CD8-positive, alpha-beta memory T cell (primary cell): ENCODE measurements at places on chromosomes 2 and 18.
A peak's percentile ranks its signal among the peaks of the same experiment; 100 is the strongest.

DNA sequence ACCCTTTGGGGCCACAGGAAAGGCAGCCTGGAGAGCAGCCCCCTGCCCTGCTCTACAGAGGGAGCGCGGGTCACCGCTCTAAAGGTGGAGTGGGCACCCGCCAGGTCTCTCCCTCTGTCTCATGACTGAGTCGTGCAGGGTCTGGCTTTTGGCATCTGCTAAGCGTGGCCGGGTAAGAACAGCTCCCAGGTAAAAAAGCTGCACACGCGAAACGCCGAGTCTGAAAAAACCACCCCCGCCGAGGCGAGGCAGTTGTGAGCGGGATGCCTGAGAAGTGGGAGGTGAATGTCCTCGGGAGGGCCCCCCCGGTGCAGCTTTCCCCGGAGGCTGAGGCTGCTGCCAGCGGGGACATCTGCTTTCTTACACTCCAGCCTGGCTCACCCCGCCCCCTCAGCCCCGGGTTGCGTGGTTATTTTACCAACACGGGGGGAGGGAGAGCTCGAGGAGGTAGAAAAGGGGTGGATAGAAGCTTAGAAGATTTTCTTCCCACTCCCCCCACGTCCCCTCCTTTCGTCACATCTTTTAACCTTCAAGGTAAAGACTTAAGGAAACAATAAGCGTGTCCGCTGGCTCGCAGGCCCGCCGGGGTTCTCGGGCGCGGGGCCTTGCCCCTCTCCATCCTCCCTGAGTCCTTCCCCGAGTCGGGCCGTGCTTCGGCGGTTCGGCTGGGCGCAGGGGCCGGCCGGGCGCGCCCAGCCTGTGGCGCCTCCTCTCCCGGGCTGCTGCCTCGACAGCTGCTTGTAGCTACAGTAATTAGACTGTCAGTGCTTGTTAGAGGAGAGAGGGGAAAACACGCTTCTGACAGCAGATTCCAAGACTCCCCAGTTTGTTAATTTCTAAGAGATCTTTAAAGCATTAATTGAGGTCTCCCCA is 70.6 kb upstream of the PSMD14 start:
- DNase-seq = peak; percentile 23

- DNase-seq = no peak
Measured at GRCh38 chr18:76627444-76627843, 132.4 kb upstream of the ZNF516 start.

DNA sequence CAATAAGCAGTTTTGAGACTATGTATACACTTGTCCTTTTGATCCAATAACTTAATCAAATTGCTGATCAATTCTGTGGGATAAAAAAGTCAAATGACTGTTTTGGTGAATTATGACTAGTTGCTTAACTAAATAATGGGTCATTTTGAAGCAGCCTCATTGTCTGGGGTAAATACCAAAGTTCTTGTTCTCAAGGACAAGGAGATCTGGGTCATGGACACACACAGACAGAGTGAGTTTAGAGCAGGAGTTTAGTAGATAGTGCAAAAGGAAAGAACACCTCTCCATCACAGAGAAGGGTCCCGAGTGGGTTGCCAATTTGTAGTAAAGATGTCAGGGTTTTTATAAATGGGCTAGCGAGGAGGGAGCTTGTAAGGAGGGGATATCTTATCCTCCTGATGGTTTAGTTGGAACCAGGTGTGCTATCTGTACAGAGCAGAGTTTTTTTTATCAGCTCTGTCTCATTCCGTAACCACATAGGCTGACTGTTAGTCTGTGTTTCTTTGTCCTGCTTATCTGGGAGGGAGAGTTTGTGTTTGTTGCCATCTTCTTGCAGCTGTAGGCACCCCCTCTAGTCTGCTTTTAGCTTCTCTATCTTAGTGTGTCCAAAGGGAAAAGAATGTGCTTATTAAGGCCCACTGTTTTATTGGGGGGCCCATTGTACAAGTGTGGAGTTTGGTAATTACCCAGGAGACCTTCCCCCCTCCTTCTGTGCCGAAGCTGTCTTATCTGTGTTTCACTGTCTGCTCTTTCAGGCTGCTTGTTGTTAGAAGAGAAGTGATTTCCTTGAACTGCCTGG is 48.7 kb upstream of the C1GALT1C1L start:
- no peak for DNase-seq

- DNase-seq = no peak
Measured at GRCh38 chr2:9179572-9180201, 26.9 kb upstream of the ASAP2 start.

GRCh38 chr2:225334514-225334913 is 65.0 kb upstream of the NYAP2 start:
- DNase-seq = no peak

DNA sequence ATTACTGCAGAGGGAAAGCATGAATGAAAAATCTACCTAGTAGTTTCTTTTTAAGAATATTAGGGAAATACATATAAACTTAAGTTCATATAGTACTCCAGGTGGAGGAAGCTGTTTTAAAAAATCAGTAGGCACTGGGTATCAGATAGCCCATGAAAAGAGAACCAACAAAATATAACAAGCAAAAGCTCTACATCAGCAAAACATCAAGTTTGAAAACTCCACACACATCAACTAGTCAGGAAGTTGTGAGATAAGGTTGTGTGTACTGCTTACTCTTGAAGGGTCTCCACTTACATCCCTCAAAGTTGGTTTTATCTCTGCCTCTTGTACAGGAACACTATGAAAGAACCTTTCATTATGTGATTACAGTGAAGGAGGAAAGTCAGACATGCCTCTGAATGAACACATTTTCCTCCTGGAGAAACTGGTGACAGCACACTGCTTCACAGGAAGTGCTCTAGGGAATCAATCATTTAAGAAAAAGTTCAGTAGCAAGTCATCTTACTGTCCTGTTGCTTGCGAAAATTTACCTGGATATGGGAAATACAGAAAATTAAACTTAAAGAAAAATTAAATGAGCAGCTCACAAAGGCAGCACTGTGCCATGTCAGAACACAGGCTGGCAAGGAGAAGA is 57.7 kb downstream of the THADA start:
- DNase-seq = no peak

DNA sequence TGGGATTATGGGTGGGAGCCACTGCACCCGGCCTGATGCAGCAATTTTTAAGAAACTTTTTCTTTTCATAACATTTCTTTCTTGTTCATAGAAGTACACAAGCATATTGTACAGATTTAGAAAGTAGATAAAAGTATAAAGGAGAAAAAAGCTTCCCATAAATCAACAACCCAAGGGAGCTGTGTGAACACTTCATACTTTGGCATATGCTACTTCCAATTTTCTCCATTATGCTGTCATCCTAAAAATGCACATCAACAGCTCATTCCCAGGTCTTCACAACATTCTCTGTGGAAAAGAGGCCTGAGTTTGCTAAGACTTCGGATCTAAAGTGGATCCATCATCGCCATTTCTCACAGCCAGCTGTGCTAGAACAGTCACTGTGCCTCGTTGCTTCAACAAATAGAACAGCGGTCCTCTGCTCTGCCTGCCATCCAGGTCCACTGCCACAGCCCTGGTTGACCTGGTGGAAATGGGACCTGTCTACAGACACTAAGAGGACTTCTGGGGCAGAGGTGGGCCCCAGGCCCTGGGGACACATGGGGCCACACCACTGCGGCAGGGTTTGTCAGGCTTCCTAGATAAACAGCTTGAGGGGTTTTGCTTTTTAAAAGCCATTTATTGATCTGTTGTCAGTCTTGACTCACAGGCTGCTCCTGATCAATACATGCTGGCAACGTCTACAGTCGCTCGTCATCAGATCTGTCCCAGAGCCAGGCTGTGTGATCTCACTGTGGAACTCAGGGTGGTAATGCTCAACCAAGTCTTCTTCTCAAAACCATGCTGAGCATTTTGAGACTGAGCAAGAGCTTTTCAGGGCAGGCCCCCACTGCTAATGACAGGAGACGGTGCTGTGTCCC is 72.7 kb upstream of the MGAT4A start:
- DNase-seq = no peak

DNA sequence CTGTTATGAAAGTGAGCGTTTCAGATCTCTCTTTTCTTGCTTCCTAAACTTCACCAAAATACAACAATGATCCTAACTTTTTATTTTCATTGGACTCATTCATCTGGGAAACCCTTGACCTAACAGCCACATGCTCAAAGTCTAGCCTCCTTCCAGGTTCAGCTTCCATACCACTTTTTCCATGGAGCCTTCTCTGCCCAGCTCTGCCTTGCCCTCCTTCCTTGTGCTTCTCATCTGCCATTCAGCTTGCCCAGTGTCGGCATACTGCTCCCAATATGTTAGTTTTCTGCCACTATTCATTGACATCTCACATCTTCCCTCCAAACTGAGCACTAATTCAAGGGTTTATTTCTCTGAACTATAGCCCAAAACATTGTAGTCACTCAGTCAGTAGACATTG is 214.7 kb downstream of the RAD51AP2 start:
- no peak for DNase-seq

DNA sequence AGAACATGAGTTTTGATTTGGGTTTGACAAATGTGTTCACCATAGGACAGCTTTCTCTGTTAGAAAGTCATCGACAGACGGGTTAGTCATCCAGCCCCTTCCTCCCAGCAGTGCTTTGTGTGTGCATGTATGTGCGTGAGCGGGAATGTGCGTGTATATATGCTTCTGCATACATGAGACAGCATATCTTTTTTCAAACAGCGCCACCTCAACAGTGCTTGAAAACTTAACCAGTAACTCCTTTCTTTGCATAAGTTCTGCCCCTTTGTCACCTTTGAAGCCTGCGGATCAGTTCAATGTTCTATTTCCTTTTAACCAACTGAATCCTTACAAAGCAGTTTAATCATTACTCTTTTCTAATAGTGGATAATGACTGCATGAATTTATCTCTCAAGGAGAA is 351.4 kb downstream of the LPIN1 start:
- DNase-seq = no peak

- no peak for DNase-seq
Measured at GRCh38 chr2:7825591-7826312, 856.1 kb upstream of the ID2 start.

GRCh38 chr2:171169333-171169732 is 8.6 kb upstream of the TLK1 start:
- no peak for DNase-seq
